ENCODE measurements at places on chromosomes 5 and 9.

GRCh38 chr9:27292659-27293405, 4.1 kb downstream of the EQTN start:
- no peak for DNase-seq

DNA sequence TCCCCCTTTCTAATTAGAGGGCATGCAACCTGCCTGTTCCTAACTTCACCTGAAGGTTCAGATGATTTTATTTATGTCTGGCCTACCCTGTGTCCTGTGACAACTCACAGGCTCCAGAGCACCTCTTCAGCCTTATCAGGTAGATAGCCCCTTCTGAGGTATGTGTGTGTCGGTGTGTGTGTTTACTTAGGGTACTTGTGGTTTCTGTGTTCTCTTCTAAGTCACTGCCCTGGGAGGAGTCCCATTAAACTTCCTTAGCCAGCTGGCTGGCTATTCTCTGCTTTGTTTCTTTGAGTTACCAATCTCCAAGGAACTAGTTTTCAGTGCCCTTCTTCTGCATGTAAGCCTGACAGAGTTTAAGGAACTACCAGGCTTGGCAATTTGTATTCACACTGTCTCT, 74.9 kb downstream of the UNC13B start:
- no peak for DNase-seq

DNA sequence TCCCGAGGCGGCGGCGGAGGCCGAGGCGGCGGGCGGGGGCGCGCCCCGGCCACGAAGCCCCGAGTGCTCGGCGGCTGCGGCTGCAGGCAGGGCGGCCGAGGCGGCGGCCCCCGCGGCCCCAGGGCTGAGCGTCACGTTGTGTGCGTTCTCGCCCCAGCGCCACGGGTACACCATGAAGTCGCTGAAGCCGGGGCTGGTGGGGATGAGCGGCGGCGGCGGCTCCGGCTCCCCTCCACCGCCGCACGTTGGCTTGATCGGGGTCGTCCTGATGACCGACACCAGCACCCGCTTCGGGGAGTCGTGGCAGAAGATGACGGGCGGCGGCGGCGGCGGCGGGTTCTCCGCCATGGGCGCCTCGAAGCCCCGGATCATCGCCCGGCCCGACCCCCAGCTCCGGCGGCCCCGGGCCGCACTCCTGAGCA, 498 bp downstream of the ZNF367 start:
- DNase-seq = no peak

GRCh38 chr5:55063220-55063863, 39.1 kb upstream of the GZMA start:
- DNase-seq = no peak

GRCh38 chr5:83341815-83342334, 129.7 kb upstream of the VCAN start:
- DNase-seq = no peak

DNA sequence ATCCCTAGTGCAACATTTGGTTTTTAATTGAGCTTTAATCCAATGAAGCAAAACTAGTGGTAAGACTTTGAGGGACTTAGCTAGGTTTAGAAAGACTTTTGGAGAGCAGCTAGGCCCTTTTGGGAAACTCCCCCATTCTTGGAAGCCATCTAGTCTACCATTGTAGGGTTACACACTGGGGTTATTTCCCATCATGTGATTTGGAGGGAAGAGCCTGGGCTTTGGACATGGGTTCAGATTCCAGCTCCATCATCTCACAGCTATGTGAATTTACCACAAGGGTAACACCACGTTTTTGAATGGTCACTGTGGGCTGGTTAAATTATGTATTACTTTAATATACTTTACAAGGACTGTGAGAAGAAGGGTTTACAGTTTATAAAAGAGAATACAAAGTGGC, 18.3 kb upstream of the TNFSF15 start:
- DNase-seq = no peak

DNA sequence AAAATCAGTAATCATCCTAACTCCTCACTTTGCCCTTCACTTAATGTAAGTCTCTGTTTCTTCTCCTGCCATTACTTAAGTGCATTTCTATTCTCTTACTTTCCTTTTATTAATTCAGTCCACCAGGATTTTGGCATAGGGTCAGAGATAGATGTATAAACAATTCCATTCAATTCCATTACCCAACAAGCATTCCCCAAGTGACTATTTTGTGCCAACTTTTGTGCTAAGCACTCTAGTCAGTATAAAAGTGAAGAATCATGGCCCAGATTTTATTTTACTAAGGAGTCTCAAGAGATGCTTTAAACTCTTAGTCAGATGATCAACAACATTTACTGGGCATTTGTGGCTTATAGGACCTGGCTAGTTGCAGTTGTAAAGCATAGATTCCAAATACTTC, 159.3 kb downstream of the DMAC1 start:
- no peak for DNase-seq

- DNase-seq = no peak
These were observed 248.5 kb downstream of the AP3B1 start for GRCh38 chr5:78046006-78046405.

DNA sequence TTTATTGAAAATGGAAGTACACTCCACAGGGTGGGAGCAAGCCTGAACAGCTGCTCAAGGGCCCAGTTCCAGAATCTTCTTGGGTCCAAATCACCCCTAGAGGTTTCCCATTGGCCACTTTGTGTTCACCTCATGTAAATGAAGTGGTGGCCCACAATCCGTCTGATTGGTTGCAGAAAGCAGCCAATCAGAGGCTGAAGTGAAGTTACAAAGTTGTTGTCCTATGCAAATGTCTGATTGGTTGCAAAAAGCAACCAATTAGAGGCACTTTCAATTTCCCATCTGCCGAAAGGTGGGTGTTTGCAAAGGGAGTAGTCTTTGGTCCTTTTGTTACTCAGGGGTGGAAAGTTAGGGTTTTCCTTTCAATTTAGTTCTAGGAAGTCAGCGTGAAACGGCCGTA, 8.8 kb downstream of the TMEM171 start:
- DNase-seq = no peak

DNA sequence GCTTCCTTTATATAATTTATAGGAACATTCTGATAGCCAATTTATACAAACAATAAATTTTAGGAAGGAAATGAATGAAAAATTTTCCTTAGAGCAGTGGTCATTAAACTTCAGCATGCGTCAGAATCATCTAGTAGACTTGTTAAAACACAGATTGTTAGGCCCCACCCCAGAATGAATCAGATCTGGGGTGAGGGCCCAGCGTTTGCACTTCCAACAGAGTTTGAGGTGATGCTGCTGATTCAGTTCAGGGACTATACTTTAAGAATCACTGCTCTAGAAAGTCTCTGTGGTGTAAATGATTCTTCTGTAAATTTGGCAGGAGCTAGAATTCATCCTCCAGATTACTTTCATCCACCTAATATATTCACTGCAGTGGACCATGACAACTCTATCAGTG, 80.4 kb downstream of the SLC12A2 start:
- DNase-seq = no peak

GRCh38 chr5:103345461-103345860, 86.9 kb downstream of the MACIR start:
- no peak for DNase-seq

DNA sequence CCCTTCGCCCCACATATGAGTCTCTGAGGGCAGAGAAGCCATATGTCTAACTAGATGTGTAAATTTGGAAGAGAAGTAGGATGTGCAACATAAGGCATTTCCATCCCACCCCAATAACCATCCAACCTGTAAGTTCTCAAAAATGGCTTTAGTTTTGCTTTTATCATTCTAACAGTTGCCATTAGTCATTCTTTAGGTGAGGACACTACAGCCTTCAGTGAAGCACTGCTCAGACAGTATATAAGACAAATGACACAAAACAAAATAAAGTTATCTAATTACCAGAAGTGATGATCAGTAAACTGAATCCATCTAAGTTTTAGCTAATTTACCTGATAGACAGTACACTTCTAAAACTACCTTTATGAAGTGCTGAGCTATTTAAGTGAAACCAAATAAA, 23.9 kb downstream of the MLLT3 start:
- DNase-seq = no peak

GRCh38 chr9:13020146-13021040, 245.6 kb downstream of the LURAP1L start:
- no peak for DNase-seq

DNA sequence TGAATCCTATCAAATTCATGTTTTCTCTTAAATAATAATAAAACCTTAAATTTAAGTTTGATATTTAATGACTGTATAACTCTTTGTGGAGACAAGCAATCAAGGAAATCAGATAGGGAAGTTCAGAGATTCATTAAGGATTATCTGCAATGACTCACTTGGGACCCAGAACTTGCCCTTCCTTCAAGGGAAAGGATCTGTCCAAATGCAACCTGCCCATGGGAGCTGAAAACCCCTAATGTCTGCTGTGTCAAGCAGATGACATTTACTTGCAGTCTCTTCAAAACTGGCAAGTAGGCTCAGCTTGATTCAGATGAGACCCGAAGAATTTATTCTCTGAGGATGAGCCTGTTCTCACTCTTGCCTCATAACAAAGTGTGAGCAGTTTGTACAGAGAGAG, 1577.6 kb downstream of the EFNA5 start:
- no peak for DNase-seq

GRCh38 chr9:69199769-69200470, 25.8 kb downstream of the TJP2 start:
- no peak for DNase-seq

DNA sequence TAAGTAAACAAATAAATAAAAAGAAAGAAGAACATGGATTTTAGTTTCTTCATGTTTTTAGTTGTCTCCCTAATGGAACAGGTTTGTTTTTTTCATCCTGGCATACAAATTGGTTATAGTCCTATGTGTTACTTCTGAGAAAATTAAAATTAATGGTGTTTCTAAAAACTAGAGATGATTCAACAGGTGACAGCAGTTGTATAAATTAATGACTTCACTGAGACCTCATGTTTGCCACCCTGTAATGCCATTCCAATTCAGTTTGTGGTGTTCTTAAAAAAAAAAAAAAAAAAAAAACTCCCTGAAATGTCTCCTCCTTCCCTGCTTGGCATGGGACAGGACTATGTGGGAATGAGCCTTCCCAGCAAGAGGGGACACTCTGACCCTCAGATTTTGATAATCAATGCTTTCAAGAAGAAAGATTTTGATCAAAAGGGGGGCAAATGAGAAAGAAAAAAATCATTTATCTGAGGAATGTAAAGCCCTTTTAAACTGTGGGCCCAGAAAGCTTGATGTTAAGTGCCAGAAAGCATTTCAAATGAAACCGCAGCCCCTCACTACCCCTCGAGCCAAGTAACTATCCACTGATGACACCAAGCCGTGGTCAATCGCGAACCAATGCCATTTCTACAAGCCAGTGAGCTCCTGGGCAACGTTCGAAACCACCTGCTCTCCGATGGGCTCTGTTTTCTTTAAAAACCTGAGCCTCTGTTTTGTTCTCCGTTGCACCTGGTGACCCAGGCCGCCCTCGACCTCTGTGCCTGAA, 941 bp downstream of the EXD3 start:
- peak; percentile 5 for DNase-seq

DNA sequence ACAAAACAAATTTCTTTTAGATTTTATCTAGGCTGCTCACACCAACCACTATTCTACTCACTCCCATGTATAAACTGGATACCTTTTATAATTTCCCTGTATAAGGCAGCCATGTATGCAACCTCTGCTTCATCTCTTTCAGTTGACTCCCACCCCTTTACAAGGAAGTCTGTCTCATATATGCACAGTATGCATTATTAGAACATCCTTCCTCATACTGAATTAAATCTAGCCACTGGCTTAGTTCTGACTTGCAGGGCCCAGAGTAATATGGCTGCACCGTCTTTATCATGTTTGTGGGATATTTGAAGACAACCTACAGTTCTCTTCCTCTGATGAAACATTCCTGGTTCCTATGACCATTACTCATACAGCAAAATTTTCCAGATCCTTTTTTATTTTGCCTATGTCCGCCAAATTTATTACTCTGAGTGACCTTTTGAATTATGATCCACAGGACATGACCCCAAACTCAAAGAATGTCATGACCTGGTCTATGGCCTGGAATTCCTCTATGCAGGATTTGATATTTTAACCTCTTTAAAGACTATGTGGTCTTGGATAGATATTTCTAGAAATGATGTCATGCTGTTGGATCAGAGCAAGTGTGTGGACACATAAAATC, 76.6 kb upstream of the ITGA1 start:
- DNase-seq = no peak

DNA sequence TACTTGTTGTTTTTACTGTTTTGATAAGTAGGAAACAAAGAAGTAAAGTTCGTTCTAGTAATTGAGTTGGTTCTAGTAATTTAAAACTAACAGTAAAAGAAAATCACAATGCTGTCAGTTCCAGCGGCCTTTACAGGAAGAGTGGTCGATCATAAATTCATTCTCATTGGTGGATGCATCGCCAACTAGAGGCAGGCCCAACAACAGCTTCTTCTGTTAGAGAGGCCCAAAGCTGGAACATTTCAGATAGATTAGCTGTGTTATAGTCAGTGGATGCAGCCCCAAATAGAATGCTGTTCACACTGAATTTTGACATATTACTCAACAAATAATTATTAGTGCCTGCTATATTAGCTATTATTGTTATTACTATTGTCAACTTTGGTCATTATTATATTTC, 80.8 kb downstream of the ARRDC3 start:
- no peak for DNase-seq

DNA sequence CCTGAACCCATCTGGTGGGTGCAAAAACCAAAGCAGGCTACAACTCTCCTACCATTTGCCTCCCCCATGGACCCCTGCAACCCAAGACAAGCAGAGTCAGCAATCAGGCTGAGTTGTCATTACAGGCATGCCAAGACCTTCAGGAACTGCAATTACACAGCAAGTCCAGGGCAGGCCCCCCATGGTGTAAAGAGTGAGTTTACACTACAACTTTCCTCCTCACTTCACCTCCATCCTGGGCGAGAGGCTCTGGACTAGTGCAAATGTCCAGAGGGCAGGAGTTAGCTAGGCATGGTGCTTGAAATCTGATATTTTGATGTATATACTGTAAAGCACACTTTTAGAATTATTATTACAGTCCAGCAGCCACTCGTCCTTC, 7.0 kb upstream of the P4HA2 start:
- DNase-seq = no peak

- no peak for DNase-seq
These were observed 188.5 kb upstream of the RASA1 start for GRCh38 chr5:87079219-87079618.

GRCh38 chr5:93010616-93011015, 570.4 kb downstream of the NR2F1-AS1 start:
- DNase-seq = no peak

DNA sequence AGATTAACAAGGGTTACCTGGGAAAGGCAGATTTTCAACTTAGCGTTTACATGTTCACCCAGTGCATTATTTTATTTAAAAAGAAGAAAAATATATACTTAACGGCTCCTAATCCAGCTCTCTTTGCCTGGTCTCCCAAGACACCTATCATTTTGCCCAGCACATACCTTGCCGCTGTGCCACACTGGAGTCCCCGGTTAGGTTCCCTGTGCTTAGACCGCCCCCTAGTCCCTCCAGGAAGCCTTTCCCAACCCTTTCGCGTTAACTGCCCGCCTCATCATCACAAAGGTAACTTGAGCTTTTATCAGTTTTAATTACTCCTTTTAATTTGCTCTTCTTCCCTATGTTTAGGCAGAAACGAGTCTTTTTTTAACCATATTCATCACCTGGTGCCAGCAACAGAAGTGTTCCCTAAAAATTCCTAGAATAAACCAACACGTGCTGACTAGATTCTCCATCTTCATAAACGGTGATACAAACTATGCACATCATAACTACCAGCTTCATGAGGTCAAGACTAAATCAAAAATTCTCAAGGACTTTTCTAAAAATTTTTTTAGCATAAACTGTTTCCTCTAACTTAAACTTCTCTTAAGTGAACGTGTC, 19.7 kb downstream of the DNAJA1 start:
- peak; percentile 50 for DNase-seq

GRCh38 chr9:93598647-93599241, 22.4 kb downstream of the PHF2 start:
- no peak for DNase-seq

GRCh38 chr9:2170722-2171121, 155.6 kb downstream of the SMARCA2 start:
- DNase-seq = no peak
